ENCODE measurements at places on chromosomes 16 and 17.

DNA sequence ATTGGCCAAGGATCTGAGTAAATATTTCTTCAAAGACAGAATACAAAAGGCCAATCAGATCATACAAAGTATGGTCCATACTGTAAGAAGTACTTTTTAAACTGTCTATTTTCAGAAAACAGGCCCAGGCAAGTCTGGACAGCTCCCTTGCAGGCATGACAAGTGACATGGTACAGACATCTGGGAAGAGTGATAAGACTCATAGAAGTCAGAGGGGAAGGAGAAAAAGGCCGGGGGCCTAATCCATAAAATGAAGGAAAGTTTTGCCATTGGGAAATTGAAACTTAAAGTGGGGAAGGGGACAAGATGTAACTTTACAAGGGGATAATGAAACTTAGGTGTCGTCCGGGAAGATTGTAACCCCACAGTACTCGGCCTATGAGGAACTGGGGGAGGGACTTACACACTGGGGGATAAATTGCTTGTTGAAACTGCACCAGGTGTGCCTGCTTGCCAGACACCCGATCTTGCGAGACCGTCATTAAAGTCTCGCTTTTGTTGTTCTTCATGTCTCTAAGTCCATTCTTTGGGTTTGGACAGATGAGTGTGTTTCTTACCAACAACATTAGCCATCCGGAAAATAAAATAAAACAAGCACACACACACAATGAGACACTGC, 684.0 kb downstream of the CDH11 start:
- no peak for DNase-seq

- no peak for DNase-seq
Observed at GRCh38 chr17:41691031-41691777, 2.5 kb downstream of the EIF1 start.

DNA sequence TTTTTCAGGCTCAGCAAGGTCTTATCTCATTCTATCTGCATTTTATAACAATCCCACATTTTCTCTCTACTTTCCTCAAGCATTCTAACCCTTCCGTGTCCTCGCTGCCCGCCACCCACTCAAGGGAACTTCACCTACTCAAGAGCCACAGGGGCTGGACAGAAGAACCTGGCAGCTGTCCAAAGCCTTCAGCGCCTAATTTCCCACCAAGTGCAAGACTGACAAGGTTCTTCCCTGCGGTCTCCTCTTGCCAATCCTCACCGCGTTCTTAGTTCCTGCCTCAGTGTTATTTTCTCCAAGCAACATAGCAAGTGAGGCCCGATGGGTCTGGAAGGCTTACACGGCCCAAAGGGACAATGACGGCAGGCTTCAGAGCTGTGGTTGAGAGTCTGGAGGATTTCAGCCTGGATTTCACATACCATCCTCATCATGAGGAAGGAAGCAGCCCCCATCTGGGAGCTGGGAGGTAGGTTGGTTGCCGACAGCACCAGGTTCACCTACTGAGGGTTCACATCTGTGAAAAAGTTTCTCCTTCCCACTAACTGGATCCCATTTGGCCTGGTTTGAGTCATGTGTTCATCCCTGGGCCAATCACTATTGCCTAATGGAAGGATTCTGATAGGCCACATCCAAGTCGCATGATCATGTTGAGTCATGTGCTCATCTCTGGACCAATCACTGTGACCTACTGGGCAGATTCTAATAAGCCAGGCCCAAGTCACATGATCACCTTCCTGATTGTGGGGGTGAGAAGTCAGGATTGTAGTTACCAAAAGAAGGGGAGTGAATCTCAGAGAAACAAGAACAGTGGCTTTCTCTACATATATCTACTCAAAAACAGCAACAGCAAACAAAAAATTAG, 108.2 kb downstream of the N4BP1 start:
- DNase-seq: no peak

GRCh38 chr16:16025214-16025968, 76.0 kb downstream of the ABCC1 start:
- peak; percentile 28 for DNase-seq

- no peak for DNase-seq
Observed at GRCh38 chr17:11980813-11981212, 16.5 kb downstream of the ZNF18 start.

DNA sequence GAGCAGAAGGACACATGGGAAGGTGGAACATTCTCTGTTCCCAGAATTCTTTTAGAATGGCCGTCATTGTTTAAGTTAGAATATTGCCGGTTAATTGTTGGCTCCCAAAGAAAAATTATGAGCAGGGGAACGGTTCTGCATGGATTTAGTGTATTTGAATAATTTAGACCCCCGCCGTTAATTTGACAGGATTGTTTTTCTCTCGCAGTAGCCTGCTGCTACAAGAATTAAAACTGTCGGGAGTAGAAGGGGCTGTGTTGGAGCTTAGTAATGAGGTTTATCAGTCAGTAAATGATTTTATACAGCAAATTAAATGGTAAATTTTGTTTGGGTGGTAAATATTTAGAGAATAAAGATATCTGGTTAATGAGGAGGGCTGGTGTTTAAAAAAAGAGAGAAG, 431.2 kb upstream of the DYNLRB2 start:
- no peak for DNase-seq
